ENCODE measurements at places on chromosomes 6 and 20.
A peak's percentile ranks its signal among the peaks of the same experiment; 100 is the strongest.

GRCh38 chr6:15061180-15061641 lies 184.7 kb upstream of the JARID2 start:
- DNase-seq = no peak

- no peak for DNase-seq
These were observed 34.8 kb downstream of the BLOC1S5 start for GRCh38 chr6:8029243-8029870.

DNA sequence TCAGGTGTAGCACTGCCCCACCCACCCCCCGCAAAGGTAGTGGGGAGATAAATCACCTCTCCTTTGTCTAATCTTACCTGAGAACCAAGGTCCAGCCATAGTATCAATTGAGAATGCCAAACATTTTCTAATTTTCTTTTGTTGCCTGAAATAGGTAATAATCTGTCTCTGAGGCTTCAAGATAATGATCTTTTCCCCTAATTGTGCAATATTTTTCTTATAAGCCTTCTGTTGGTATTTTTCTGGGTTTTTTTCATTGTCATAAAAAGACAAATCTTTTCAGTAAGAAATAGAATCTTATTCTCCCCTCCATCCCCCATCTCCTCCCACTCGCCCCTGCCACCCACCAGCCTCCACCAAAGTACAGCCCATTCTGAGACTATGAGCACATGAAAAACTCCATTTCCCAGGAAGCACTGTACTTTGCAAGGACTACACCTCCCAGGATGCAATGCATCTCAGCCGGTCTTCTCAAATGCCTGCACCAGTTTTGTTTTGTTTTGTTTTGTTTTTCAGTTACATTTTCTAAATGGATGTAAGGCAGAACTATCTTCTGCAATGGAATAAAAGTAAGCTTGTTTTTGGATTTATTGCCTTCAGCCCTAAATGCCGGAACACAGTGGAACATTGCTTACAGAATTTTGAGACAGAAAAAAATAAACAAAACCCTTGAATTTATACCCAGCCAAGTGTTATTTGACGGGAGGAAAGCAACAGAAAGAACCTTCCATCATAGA lies 268.0 kb downstream of the TFAP2A start:
- no peak for DNase-seq

- no peak for DNase-seq
These were observed 78.3 kb upstream of the SRSF6 start for GRCh38 chr20:43379239-43379917.

DNA sequence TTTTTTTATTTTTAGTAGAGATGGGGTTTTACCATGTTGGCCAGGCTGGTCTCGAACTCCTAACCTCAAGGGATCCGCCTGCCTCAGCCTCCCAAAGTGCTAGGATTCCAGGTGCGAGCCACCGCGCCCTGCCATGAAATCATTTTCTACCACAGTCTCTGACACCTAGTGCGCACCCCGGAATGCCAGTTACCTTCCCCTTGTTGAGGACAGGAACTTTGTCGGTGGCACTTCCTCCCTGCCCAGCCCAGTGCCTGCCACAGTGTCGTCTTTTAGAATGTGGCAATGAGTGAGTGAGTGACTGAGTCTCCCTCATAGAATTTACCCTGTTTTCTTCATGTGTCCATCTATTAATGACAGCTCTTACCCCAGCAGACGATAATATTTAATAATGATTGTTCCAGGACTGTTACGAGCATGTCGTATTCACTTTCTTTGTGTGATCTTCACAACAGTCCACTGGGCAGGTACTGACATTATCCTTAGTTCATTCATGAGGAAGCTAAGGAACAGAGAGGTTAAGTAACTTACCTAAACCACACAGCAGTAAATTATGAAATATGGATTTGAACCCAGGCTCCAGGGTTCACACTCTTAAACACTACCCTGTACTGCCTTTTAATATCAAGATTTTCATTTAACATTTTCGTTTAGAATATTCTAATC lies 1.8 kb downstream of the OSBPL2 start:
- no peak for DNase-seq

GRCh38 chr20:39974966-39975501 lies 714.0 kb downstream of the MAFB start:
- no peak for DNase-seq

DNA sequence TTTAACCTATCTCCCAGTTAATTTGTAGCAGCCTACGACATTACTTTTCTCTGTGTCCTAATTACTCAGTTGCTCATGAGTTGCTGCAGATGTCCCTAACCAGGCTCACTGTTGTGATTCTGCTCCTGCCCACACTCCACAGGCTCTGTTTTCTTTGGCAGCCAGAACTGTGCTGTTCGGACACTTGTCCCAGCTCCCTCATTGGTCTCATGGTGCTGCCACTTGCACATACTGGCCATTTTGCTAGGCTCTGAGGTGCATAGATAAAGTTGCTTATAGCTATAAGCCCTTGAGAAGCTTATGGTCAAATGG lies 55.0 kb downstream of the NOX3 start:
- no peak for DNase-seq

GRCh38 chr6:89582669-89583325 lies 55.8 kb downstream of the LYRM2 start:
- no peak for DNase-seq

- peak; percentile 97 for DNase-seq
These were observed 8.0 kb upstream of the IER3 start for GRCh38 chr6:30752157-30752927.

DNA sequence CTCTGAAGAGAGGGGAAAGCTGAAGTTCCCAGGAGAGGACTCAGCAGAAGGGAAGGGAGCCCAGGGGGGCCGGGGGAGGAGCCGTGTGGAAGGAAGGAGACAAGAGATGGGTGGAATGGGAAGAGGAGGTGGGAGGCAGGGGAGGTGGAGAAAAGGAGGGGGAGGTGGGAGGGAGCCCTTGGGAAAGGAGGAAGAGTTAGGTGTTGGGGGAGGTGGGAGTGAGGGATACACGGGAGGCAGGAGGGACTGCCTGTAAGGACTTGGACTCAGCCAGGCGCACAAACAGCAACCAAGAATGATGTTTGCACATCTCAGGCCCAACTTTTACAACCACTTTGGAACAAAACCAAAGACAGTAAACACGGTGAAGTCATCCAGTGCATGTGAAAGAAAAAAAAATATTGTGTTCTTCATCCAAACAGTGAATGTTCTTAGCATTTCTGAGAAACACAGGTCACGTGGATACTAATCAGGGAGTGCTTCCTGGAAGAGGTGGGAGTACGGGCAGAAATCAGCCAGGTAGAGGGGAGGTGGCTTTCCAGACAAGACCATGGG lies 17.4 kb upstream of the LSM14B start:
- DNase-seq = no peak

DNA sequence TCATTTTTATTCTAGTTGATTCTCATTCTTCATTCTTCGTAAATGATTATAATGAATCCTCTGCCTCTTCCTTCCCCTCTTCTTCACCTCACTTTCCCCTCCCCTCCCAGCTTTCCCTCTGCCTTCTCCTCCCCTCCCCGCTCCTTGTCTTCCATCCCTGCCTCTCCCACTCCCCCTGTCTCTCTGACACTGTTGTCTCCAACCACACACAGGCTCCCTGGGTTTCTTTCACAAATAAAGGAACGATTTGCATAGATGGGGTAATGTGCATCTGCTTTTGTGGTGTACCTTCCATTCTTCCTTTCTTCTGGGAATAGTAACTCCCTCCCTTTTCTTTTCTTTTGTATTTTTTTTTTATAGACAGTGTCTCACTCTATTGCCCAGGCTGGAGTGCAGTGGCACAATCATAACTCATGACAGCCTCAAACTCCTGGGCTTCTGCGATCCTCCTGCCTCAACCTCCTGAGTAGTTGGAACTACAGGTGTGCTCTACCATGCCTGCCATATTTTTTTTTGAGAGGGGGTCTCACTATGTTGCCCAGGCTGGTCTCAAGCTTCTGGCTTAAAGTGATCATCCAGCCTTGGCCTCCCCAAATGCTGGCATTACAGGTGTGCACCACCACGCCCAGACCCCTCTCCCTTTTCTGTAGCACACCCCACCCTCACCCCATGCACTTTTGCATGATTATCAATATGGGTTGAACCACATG lies 318.6 kb downstream of the PRKN start:
- DNase-seq = no peak

GRCh38 chr6:97864366-97864765 lies 581.4 kb upstream of the MMS22L start:
- DNase-seq = no peak

DNA sequence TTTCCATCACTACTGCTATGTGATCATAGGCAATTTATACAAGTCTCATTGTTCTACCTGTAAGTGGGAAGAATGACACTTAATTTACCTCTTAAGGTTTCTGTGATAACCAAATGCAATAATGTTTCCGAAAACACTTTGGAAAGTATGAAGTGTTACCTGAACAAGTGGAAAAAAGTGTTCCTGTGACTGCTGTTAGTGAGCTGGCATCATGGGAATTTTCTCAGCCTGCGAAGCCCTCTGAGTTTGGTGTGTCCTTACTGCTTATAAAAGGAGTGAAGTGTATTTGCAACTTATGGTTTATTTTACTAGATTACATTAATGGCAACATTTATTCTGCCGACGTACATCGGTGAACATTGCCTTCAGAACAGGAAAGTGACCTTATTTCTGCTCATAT lies 133.0 kb downstream of the AKAP7 start:
- DNase-seq = no peak

DNA sequence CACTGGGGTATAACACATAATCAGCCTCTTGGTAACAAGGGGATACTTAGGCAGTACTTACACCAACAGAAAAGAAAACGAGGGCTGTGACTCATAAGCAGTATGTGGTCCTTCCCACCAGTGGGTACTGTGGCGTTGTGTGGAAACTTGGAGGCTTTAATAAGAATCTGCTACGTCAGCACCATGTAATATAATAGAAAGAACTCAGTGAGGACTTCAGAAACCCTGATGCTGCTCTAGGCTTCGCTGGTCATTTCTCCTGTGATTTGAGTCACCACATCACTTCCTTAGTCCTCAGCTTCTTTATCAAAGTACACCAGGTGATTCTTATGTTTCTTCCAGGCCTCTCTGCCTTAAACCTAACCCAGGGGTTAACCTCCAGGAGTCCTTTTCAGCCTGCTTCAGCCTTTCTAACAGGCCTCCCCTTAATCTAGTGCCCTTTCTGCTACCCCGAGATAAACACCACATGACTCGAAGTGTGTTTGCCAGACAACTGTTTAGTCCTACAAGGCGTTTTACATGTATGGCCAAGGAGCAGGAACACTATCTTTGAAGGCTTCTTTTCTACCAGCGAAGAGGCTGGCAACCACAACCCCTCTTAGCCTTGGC lies 68.5 kb downstream of the FYN start:
- DNase-seq = no peak

GRCh38 chr20:53048387-53048786 lies 76.2 kb downstream of the TSHZ2 start:
- DNase-seq = no peak

DNA sequence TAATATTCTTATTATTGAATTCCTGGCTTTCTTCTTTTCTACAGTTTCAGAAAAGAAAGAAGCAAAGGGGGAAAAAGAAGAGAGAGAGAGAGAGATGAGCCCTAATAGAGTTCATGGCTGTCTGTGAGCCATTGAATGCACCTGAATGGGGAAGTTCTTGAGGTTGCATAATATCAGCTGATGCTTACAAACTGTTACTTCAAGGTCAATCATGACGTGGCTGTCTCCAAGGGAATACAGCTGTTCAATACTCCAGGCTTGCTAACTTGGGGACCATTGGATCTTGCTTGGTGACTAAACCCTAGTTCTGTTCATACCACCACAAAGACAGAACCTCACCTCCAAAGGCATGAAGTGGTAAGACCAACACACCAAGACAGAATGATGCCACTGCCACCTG lies 180.4 kb downstream of the ADGRG6 start:
- DNase-seq = no peak

- no peak for DNase-seq
These were observed 32.8 kb downstream of the VIP start for GRCh38 chr6:152783217-152783878.

GRCh38 chr6:154106251-154106650 lies 67.2 kb downstream of the OPRM1 start:
- no peak for DNase-seq

DNA sequence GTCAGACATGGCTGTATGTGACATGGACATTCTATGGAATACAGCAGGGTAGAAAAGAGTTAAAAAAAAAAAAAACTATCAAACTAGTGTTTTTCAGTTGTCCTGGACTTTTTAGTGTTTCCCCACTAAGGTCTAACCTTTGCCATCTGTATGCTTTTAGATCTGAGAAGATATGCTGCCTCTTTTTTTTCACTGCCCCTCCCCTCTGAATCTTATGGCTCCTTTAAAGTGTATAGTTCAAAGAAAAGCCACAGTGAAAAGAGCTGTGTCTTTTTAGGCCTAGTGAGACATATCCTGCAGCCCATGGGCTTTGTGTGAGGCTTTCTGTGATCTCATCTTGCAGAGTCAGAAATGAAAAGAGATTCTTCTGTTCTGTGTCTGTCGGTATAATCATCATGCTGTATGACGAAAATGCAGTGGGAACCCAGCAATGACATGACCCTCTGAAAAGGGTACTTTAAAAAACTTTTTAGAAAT lies 29.3 kb downstream of the ADGRG6 start:
- no peak for DNase-seq

GRCh38 chr6:72175916-72176315 lies 289.6 kb downstream of the RIMS1 start:
- DNase-seq = no peak

DNA sequence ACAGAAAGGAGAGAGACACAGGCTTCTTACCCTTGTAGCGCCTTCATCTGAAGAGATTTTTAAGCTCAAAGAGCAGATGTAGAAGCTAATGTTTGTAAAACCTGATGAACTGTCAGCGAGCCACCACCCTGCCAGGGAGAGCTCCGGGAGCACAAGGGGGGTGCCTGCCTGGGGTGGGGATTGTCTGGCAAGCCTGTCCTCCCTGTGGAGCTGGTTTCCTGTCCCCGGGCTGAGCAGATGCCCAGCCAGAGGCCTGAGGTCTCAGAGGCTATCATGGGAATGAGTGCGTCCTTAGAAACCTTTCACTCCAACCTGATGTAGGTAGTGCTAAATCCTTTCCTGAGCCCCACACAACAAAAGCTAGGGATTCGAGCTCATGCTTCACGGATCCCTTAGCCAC lies 41.9 kb upstream of the NR2E1 start:
- DNase-seq = no peak

DNA sequence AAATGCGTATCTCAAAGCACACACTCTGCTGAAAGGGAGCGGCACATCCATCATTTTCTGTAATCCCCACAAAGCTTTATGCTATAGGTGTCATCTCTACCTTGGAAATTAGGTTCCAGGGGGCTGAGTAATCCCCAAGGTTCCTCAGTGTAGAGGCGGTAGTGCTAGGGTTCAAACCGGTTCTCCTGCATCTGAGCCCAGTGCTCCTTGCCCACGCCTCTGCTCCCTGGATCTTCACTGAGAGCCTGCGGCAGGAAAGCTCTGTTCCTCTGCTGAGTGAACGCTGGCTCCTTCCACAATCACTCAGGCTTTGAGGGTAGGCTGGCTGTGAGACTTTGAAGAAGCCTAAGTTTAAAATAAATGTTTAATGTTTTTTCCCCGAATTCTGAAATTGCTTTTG lies 24.9 kb downstream of the SLC22A23 start:
- DNase-seq = no peak

- no peak for DNase-seq
These were observed 168.5 kb upstream of the SIM1 start for GRCh38 chr6:100633096-100633777.

Data from vagina (tissue), 2 donors.